ENCODE measurements at places on chromosomes 4 and X.

GRCh38 chr4:3630598-3631543 lies 98.6 kb upstream of the LRPAP1 start:
- no peak for DNase-seq

DNA sequence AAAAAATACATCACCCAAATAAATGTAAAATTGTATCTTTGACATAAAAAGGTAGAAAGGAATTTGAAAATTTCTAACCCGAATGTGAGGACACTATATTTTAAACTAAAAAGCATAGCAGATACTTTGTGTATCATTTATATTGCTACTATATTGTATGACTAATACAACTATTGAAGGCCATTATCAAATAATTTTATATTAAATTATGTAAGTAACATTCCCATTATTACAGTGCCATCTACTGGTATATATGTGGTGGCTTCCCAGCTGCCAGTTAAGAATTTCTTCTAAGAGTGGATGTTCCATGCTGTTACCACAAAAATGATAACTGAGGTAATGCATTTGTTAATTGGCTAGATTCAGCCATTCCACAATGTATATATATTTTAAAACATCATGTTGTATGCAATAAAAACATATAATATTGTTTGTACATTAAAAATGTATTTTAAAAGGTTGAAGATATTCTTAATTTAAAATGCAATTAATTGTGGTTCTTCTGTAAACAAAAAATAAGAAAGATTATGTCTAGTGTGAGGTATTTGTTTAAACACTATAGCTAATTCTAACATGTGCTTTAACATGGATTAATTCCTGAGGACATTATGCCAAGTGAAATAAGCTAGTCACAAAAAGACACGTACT lies 65.3 kb downstream of the EGF start:
- no peak for DNase-seq

GRCh38 chr4:139689093-139689722 lies 23.6 kb downstream of the MGST2 start:
- no peak for DNase-seq

GRCh38 chrX:72663737-72664136 lies 50.4 kb downstream of the PHKA1 start:
- no peak for DNase-seq
